NCI-H2029 treated with DMSO at 0.1 percent for 48 hours (cell line): ENCODE measurements at places on chromosomes 5 and 9.
A peak's percentile ranks its signal among the peaks of the same experiment; 100 is the strongest.

- no peak for DNase-seq
These were observed 58.1 kb upstream of the TMEM215 start for GRCh38 chr9:32725066-32725860.

- no peak for DNase-seq
These were observed 14.3 kb downstream of the LCP2 start for GRCh38 chr5:170283296-170283695.

DNA sequence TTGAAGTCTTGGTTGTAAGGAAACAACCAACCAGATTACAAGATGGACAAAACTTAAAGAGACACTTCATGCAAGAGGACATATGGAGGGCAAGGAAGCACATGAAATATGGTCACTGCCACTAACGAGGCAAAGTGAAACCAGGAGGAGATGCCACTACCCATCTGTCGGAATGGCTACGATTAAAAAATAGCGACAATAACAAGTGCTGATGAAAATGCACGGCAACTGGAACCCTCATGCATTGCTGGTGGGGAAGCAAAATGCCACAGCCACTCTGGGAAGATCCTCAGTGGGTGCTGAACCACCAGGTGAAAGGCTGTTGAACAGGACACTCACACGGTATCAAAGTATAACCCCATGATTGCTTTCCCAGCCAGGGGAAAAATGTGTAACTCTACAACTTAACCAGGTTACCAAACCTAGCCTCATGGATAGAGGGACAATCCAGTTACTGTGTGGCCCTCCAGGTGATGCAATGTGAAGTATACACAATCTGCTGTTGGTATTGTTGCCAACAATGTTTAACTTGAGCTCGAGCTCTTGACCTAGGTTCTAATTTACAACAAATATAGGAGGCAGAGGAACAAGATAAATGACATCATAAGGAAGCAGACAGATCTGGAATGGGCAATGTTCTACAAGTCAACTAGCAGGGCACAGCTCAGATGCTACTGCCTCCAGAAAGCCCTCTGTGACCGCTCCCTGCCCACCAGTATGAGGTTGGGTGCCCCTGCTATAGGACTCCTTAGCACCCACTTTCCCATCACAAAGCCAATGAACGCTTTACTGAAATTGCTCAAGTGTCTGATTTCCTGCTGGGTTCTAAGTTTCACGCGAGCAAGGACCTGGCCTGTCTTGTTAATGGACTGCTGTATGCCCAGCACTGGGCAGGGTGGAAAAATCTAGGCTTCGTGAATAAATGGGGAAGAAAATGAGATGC lies 25.8 kb downstream of the SH3PXD2B start:
- no peak for DNase-seq

- no peak for DNase-seq
These were observed 247.6 kb upstream of the ELAVL2 start for GRCh38 chr9:24073666-24074065.

- DNase-seq: no peak
These were observed 53.0 kb upstream of the KLF4 start for GRCh38 chr9:107542411-107543157.

DNA sequence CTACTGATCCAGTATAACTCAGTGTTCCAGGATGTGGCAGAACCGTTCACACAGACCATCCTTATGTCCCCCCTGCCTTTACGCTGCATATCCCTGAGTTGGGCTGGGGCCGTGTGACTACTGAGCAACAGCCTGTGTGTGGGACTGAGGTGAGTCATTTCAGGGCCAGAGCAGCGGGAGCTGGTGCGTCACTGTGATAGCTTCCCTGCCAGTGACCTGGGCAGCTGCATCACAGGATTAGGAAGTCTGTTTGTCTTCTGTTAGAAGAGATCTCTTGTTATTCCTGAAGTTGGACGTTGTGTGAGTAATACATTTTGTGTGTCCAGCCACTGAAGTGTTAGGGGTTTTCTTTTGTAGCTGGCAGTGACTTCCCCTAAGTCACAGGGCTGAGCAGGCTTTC lies 35.6 kb downstream of the TPPP start:
- no peak for DNase-seq

- DNase-seq: no peak
These were observed 61.3 kb downstream of the GLIS3 start for GRCh38 chr9:4238522-4238921.

GRCh38 chr9:96502539-96503373 lies 52.8 kb downstream of the HABP4 start:
- DNase-seq: no peak

- no peak for DNase-seq
These were observed 36.0 kb upstream of the GLIPR2 start for GRCh38 chr9:36100532-36100931.

- no peak for DNase-seq
These were observed 16.9 kb upstream of the SLC6A19 start for GRCh38 chr5:1184481-1184880.

DNA sequence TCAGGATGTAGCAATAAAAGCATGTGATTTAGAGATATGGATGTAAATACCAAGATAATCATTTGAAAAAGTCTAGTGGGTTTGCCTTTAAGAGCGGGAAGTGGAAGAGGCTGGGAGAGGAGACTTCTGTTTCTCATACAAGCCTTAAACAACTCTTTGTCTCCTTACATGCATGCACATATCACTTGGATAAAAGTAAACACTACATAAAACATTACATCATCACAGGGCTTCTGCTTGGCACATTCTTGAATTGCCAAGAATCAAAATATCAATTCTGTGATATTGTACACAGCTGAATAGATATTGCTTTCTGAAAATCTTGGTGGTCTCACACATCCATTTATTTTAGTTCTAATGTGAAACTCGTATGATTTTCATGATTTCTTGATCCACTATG lies 57.6 kb downstream of the FOXD1 start:
- DNase-seq: no peak

DNA sequence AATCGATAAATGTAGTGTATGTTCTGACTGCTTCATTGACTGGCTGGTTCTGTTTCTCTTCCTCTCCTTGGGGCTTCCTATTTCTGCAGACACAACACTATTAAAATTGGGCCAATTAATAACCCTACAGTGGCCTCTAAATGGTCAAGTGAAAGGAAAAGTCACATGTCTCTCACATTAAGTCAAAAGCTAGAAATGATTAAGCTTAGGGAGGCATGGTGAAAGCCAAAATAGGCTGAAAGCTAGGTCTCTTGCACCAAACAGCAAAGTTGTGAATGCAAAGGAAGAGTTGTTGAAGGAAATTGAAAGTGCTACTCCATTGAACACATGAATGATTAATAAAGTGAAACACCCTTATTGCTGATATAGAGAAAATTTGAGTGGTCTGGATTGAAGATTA lies 58.2 kb downstream of the CCNH start:
- DNase-seq: no peak

DNA sequence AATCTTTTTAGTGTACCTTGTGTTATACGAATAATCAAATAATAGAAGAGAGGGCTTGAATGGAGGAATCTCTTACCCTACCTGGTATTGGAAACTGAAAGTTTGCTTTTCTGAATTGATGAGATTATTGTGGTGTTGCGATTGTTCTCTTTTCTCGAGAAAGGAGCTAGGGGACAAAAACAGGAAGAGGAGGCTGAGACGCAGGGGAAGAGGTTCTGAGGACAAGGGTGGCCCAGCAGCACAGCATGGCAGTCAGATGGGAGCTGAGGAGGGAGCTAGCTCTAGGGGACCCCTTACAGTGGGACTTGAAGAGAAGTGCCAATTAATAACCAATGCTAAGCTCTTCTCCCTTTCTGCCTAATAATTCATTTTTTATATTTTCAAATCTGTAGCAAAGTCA lies 183.3 kb upstream of the DMAC1 start:
- DNase-seq: no peak

GRCh38 chr5:62606878-62607277 lies 28.3 kb downstream of the LRRC70 start:
- no peak for DNase-seq

DNA sequence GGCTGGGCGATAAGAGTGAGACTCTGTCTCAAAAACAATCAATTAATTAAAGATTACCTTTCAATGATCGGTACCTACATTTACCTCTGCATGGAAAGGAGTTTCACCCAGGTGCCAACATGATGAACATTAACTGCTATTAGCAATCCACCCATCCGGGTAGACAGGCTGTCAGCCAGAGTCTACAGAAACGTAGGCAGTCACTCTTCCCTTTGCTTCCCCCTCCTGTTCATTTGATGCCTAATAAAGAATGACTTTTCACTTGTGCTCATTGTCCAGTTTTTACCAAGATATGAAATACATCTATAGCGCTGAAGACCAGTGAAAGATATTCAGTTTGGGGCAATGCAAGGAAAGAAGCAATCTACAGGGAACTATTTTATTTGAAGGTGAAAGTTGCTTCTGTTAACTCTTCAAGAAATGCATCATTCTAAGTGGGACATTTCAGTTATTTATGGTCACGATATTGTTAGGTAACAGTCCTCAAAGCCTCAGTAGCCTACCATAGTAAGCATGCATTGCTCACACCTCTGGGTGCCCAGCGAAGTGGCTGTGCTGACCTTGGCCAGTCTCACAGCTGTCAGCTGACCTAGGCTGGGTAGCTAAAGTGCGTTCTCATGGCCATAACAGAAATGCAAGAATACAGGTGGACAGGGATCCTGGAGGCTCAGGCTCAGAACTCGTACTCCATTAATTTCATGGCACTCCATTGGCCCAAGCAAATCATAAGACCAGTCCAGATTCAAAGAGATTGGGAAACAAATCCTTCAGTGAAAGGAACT lies 87.2 kb upstream of the DMRT1 start:
- DNase-seq: no peak

DNA sequence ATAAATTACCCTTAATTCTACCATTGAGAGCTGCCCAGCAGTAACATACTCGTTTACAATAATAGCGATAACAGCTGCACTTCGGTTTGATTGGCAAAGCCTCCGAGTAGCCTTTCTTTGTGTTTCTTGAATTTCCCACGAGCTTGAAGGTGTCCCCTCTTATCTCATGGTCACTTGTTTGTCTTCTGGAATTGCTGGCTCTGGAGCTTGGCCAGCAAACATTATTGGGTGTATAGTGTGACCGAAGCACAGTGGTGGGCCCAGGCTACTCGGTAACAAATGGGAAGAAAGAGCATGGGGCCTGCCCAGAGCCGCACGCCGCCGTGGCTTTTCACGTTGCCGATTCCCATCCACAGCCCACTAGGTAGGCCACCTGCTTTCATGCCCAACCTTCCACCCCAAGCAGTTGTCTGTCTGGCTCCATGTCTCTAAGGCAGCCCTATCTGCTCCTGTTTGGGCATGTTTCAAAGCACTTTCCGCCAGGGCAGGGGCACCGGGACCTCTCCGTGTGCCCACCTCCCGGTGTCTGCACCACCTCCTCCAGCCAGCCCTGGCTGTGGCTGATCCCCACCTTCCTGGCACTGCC lies 8.7 kb downstream of the STKLD1 start:
- DNase-seq: no peak

GRCh38 chr5:141869514-141869913 lies 8.7 kb downstream of the PCDH1 start:
- no peak for DNase-seq

GRCh38 chr5:9712506-9712905 lies 82.4 kb upstream of the TAS2R1 start:
- no peak for DNase-seq

GRCh38 chr9:107046692-107047091 lies 183.7 kb downstream of the ZNF462 start:
- DNase-seq: no peak

- no peak for DNase-seq
These were observed 565.5 kb upstream of the TUSC1 start for GRCh38 chr9:26243726-26244125.

DNA sequence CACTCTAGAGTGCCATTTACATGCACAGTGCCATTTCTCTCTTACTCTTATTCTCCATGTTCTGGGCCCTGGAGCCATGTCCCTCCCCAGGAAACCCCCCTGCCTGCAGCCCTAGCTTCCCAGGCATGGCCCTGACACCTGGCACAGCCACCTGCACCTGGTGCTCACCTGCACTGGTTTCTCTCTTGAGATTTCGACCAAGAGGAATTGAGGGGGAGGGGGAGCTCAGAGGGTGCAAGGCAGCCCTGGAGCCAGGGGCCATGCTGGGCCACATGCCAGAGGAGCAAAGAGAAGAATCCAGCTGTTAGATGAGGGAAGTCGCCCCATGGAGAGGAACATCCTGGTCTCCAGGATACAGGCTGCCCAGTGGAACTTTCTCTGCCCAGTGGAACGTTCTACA lies 65.0 kb upstream of the RAPGEF1 start:
- peak; percentile 56 for DNase-seq

GRCh38 chr9:133004999-133005760 lies 25.6 kb upstream of the GTF3C5 start:
- DNase-seq: no peak
